ENCODE measurements at places on chromosomes 12 and 14. TPM values are rescaled to one million over a fixed set of nuclear protein-coding genes. Genes with fewer than 3 reads are reported as not detected.

Gene FAM186B
- 0.28 TPM for total RNA-seq

GRCh38 chr12:103745962-103746361 is 95.1 kb downstream of the NT5DC3 start:
- DNase-seq: no peak

GRCh38 chr14:24459331-24459730 is 16.8 kb upstream of the SDR39U1 start:
- DNase-seq: no peak

GRCh38 chr12:64825143-64826021 is 935 bp downstream of the TBC1D30 start:
- no peak for DNase-seq

- DNase-seq: no peak
Observed at GRCh38 chr14:101736071-101736470, 25.4 kb upstream of the PPP2R5C start.

DNA sequence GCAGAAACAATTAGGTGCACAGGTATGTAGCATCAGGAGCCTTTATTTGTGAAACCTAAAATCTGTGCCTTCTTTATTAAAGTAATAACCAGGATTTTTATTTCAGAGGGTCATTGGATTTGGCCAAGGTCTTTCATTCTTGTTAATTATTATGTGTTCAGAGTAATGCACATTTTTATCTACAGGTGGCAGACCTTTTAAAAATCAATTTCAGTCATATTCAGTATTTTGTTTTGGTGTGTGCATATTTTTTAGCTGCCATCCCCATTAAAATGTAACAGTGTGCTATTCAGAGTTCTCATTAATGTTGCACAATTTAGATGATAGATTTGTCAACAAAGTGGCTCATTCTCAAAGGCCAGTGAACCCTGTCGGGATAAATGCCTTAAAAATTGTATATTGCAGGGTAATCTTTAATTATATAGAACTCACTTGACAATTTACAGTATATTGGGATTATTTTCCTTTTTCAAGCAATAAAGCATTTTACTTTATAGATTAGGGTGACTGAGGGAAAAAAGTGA is 319.3 kb upstream of the SOX5 start:
- no peak for DNase-seq

Gene ASCL1
- 5.1 TPM for total RNA-seq

Gene RNASE3
- not detected for total RNA-seq

Gene CLEC4E
- not detected for total RNA-seq

GRCh38 chr12:32897281-32897610 is 669 bp upstream of the PKP2 start:
- DNase-seq: no peak
